Motor neuron (in vitro differentiated cells): ENCODE measurements at places on chromosomes 2 and 18. TPM values are rescaled to one million over a fixed set of nuclear protein-coding genes. Genes with fewer than 3 reads are reported as not detected.

DNAJC27 gene
- 10.7 and 11.0 TPM in 2 replicates for total RNA-seq

UGT1A3 gene
- total RNA-seq, result 0.31 TPM in 1 of 2 replicates, not detected in the other

ATP8B1 gene
- total RNA-seq, result 4.6 and 8.2 TPM in 2 replicates

MAP3K19 gene
- total RNA-seq, result 0.49 and 0.58 TPM in 2 replicates

ANKRD30B gene
- 0.13 and 0.35 TPM in 2 replicates for total RNA-seq

PAIP2B gene
- total RNA-seq, result 16.2 and 16.9 TPM in 2 replicates

OXER1 gene
- total RNA-seq, result 0.50 and 1.2 TPM in 2 replicates

CRACDL gene
- 0.19 TPM in 1 of 2 replicates, not detected in the other for total RNA-seq

UGT1A7 gene
- total RNA-seq, result not detected in 2 replicates

SOX11 gene
- total RNA-seq, result 221 and 225 TPM in 2 replicates

APCDD1 gene
- total RNA-seq, result 6.1 and 7.9 TPM in 2 replicates

TCF23 gene
- total RNA-seq, result 0.96 TPM in 1 of 2 replicates, not detected in the other

PLEK gene
- total RNA-seq, result 0.52 and 1.6 TPM in 2 replicates

IL36A gene
- not detected in 2 replicates for total RNA-seq

RAB27B gene
- total RNA-seq, result 2.4 and 3.1 TPM in 2 replicates

HOXD3 gene
- 28.2 and 29.7 TPM in 2 replicates for total RNA-seq

MCM6 gene
- 13.1 and 13.7 TPM in 2 replicates for total RNA-seq

CD226 gene
- total RNA-seq, result 0.22 and 1.5 TPM in 2 replicates

SERPINE2 gene
- total RNA-seq, result 259 and 271 TPM in 2 replicates

COBLL1 gene
- 2.5 and 3.0 TPM in 2 replicates for total RNA-seq

XIRP2 gene
- total RNA-seq, result 0.19 TPM in 1 of 2 replicates, not detected in the other

POTEC gene
- total RNA-seq, result 1.0 TPM in 1 of 2 replicates, not detected in the other

MEIS1 gene
- 152 and 161 TPM in 2 replicates for total RNA-seq
